Fibroblast of skin of right biceps (primary cell): ENCODE measurements at places on chromosomes 6 and 20.

DNA sequence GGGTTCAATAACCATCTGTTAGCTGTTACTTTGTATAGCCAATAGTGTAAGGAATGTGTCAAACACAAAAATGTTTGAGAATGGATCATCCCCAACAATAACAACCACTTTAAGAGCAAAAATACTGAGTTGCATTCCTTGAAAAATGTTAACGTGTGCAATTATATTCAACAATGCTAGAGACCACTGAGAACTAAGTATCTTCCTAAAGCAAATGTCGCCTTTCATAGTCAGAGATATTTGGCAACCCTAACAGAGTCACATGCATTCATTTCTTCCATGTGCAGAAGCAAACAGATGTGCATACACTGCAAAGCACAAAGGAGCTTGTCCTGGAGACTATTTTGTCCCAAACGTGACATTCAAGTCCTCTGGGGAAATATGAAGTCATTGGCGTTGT lies 448.6 kb downstream of the GJA1 start:
- peak; percentile 61 for DNase-seq

DNA sequence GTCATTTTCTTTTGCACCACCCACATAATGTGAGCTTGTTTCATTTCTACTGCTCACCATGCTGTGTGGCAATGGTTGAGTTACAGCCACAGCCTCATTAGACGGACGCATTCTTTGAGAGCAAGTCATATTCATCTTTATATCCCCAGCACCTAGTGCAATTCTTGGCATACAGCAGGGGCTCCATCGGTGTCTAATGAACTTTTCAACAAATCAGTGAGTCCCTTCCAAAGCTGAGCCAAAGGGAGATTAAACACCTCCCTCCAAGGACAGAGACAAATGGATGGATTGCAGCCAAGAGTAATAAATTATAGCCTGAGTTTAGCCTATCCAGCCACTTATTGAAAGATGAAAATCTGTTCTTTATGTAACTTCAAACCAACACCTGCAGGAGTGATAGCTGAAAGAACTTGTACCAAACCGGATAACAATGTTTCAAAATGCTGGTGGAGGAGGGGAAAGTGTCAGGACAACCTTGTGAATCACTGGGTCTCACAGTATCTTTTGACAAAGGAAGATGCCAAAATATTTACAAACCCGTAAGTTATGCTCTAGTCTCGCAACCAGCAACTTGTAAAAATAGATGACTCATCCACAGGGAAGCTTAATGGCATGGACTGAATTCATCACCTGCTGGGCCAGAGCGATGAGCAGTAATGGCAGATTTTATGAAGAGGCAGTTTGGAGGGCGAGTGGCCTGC lies 139.0 kb downstream of the PXDC1 start:
- peak; percentile 96 for DNase-seq

- DNase-seq = peak; percentile 23
These were observed 87.1 kb upstream of the NT5E start for GRCh38 chr6:85362652-85363310.

DNA sequence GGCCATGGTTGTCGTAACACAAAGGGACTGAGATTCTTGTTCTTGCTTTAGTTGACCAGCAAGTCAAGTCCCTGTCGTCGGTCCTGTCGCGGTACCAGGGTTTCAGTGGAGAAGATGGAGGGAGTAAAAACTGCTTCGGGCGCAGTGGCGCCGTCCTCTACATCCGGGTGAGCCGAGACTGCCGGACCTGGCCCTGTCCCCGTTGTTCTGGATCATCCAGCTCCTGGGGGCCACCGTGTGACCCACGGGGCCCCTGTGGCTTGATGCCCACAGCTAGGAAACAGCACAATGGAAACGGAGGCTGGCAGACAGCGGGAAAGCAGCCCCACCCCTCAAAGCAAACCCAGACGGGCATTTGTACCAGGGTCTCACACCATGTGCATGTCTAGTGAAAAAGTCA lies 15.0 kb downstream of the MTG2 start:
- DNase-seq = no peak

GRCh38 chr6:130269969-130270635 lies 47.4 kb upstream of the SAMD3 start:
- DNase-seq = no peak

GRCh38 chr6:167210375-167211294 lies 52.9 kb upstream of the GPR31 start:
- DNase-seq = no peak

GRCh38 chr20:10739134-10739533 lies 65.3 kb upstream of the JAG1 start:
- no peak for DNase-seq

- DNase-seq = no peak
These were observed 79.5 kb downstream of the CDH4 start for GRCh38 chr20:61331543-61331942.

GRCh38 chr6:26170181-26170580 lies 83.0 kb downstream of the HFE start:
- peak; percentile 17 for DNase-seq

DNA sequence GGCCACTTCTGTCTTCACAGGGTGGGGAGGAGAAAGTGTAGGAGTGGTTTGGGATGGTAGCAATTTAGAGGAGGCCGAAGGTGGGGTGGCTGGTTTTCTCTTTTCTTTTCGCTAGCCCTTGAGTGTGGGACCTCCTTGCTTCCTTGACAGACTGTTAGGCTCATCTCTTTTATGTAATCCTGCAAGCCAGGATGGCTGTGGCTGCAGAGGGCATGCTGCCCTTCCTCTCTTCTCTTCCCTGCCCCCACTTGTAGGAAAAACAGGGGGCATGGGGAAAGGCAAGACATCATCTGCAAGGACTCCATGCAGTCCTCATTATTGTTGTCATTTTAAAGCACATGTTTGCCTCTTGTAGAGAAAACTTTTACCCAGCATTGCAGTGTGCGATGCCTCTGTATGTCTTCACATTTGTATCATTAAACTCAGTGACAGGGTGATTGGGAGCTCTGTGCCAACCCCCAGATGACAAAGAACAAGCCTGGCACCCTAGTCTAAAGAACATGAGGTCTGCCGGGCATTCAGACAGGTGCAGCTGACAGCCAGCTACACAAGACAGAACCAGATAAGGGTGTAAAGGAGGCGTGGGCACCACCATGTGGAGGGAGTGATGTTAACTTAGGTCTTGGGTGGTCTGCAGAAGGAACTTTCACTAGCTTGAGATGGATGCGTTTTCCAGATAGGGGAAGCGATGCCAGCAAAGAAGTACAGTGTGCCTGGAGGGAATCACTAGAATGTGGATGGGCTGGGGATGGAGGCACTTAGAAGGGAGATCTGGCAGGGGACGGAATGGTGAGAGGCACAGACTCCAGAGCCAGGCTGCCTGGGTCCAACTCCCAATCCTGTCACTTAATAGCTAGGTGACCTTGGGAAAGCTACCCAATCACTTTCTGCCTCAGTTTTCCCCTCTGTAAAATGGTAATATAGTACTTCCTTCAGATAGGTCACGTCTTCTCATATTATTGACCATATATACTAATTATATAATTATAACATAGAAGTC lies 207.6 kb downstream of the TBC1D7 start:
- no peak for DNase-seq

- no peak for DNase-seq
These were observed 10.5 kb downstream of the ZBTB2 start for GRCh38 chr6:151380848-151381205.

DNA sequence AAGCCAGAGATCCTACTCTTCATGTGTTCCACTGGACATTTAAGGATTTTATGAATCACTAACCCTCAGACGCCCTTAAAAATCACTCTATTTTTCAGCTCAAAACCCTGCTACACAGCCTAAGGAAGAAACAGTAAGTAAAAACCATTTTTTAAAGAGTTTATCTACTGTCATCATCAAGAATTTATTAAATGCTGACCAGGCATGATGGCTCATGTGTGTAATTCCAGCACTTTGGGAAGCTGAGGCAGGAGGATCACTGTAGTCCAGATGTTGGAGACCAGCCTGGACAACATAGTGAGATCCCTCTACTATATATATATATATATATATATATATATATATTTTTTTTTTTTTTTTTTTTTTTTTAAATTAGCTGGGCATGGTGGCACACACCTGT lies 124.2 kb upstream of the ID4 start:
- no peak for DNase-seq

DNA sequence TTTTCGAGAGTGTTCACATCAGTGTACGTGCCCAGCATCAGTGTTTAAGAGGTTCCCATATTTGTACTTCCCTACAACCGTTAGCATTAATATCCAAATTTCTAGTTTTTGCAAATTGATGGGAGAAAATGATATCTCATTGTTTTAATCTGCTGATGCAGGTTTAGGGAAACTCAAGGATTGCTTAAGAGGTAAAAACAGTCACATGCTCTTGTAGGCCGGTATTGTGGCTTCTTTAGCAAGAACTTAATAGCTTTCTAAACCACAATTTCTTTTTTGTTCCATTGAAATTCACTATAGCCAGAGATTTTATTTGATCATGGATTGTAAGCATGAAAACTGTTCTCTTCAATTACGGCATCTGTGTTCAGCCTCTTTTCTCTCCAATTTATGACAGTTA lies 29.5 kb downstream of the BEND6 start:
- DNase-seq = no peak

- peak; percentile 50 for DNase-seq
These were observed 96.1 kb downstream of the VEGFA start for GRCh38 chr6:43865932-43866645.

DNA sequence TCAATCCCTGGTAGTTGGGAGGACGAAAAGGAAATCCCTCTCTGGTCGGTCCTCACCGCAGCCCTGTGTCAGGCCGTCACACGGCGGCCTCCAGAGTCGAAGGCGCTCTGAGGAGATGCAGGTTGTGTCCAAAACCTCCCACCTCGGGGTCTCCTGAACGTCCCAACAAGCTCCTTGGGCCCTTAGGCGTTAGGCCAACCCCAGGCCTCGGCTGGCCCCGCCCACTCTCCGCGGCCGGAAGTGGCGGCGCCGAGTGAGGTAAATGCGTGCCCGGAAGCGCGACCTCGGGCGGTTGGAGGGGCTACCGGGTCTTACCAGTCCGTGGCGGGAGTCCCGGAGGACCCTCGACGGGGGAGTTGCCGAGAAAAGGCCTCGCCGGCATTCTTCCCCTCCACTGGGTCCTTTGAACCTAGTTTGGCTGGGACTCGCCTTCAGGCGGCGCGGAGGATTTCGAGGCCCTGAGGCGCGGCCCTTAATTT lies at the start of gene TDRD6:
Gene TDRD6 (plus strand): TSS at position 267 of the 479 bp plus-strand sequence. CDS start 244 bp downstream, outside the sequence.
- DNase-seq = no peak

GRCh38 chr6:44762496-44762895 lies 375.0 kb downstream of the CDC5L start:
- DNase-seq = no peak

- DNase-seq = peak; percentile 23
These were observed 14.3 kb upstream of the FAM135A start for GRCh38 chr6:70398783-70399728.

GRCh38 chr6:70415247-70415646 lies 1.9 kb downstream of the FAM135A start:
- DNase-seq = no peak

- peak; percentile 54 for DNase-seq
These were observed 809.9 kb downstream of the KIF16B start for GRCh38 chr20:15763366-15763765.

GRCh38 chr20:4067600-4068261 lies 52.4 kb upstream of the RNF24 start:
- peak; percentile 85 for DNase-seq

GRCh38 chr6:100152201-100152600 lies 158.2 kb upstream of the MCHR2 start:
- DNase-seq = peak; percentile 11

- peak; percentile 56 for DNase-seq
These were observed 148.1 kb downstream of the CEBPB start for GRCh38 chr20:50338479-50339391.

- no peak for DNase-seq
These were observed 99.7 kb downstream of the EYA2 start for GRCh38 chr20:46994341-46994740.

DNA sequence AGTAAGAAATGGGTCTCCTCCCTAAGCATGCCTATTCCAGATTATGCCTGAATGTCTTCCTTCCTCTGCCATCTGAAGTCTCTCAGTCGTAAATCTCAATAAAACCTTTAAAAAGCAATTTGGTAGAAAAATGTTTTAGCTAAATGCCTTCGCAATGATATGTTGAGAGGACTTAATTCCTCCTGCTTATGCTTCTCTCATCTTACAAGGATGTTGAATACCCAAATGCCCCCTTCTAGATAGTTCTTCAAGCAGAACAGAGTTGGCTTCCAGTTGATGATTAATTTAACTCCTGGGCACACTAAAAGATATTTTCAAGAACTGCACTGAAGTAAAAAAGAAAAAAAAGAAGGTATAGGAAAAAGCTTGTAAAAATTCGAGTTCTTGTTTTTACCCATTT lies 275.0 kb upstream of the SPTLC3 start:
- DNase-seq = no peak

GRCh38 chr6:88459189-88459588 lies 293.0 kb upstream of the CNR1 start:
- no peak for DNase-seq

GRCh38 chr6:12369781-12370262 lies 79.7 kb downstream of the EDN1 start:
- no peak for DNase-seq

- DNase-seq = peak; percentile 35
These were observed 174.4 kb upstream of the RIN2 start for GRCh38 chr20:19583532-19584175.

DNA sequence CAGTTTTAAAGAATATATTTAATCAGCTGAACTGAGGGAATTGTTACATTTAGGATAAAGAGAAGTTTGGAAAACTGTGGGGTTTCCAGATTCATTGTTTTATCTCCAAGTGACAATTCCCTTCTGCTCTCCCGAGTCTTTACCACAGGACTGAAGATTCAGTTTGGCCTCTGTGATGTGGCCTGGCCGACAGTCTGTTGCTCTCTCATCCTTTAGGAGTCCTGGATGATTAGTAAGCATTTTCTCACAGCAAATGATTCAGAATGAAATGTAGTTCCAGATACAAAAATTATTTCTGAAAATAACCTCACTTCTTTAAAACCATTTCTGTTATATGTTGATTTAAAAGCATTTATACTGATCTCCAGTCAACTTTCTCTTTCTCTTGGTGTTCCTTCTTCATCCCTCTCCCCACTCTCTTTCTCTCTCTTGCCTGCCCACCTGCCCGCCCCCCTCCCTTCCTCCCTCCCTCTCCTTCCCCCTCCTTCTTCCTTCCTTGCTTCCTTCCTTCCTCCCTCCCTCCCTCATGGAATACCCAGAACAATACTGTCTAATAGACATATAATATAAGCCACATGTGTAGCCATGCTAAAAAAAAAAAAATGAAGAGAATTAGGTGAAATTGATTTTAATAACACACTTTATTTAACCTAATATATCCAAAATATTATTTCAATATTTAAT lies 254.9 kb downstream of the PRL start:
- DNase-seq = peak; percentile 77

DNA sequence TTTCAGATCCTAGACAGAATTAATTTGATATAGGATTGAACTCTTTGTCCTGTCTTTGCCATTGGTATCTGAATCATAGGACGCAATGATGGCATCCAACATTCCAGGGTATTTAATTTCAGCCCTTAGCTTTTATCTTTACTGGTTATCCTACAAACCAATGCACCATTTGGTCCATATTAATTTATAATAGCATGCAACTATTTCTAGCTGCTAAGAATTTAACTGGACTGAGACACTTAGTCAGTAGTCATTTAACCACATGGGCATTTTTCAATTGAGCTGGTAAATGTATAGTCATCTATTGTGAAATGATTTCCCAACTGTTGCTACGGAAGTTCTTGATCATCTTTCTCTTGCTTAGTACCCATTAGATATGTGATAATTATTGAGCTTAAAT lies 141.1 kb downstream of the CD164 start:
- DNase-seq = peak; percentile 81
